Activated T-cell treated with anti-CD3 and anti-CD28 coated beads for 48 hours (primary cell): ENCODE measurements at places on chromosomes 1 and 21.

DNA sequence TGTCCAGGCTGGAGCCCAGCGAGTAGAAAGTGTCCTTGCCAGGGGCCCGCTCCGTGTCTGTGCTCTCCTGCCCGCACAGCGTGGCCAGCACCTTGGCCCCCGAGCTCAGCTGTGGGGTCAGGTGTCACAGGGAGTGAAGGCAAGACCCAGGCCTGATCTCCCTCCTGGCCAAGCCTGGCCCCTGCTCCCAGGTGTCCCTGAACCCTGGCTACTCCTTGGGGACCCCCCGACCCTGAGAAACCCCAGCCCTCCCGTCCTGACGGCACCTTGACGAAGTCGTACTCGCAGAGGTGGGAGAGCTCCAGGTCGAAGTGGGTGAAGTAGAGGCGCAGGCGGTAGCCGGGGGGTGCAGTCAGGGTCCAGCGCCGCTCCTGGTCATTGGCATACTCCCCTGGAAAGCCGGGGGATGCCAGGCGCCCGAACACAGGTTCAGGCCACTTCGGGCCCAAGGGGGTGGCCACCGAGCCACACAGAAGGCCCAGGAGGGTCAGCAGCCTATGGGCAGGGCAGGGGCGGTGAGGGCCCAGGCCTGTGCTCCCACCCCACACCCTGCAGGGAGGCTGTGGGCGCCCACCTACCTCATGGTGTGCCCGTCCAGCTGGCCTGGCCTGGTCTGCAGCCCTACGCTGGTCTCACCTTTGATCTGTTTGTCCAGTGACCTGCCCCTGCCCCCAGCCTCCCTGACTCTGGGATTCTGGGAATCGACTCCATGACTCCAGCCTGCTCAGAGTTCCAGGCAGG lies at the start of gene MASP2:
MASP2 (minus strand) TSS at position 615 of the 741 bp plus-strand sequence; CDS start at position 583, 32 bp downstream.
- DNase-seq, result no peak

DNA sequence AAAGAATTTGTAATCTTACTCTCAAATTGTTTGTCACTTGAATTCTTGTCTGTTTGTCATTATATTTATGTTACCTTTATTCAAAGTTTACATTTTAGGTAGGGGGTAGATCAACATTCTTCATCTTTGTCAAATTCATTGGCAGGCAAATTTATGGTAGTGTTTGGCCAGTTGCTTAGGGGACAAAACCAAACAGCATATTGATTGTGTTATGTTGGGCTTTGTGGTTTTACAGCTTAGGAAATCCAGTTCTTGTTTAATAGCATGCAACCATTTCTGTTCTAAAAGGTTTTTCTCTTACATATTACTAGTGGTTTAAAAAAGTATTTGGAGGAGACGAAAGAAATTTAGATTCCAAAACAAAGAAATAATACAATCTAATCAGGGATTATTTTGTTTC lies 91.4 kb downstream of the HMCN1 start:
- no peak for DNase-seq

GRCh38 chr1:68384872-68385411 lies 64.8 kb downstream of the RPE65 start:
- no peak for DNase-seq

- no peak for DNase-seq
Measured at GRCh38 chr1:90313778-90314177, 318.9 kb downstream of the ZNF326 start.

DNA sequence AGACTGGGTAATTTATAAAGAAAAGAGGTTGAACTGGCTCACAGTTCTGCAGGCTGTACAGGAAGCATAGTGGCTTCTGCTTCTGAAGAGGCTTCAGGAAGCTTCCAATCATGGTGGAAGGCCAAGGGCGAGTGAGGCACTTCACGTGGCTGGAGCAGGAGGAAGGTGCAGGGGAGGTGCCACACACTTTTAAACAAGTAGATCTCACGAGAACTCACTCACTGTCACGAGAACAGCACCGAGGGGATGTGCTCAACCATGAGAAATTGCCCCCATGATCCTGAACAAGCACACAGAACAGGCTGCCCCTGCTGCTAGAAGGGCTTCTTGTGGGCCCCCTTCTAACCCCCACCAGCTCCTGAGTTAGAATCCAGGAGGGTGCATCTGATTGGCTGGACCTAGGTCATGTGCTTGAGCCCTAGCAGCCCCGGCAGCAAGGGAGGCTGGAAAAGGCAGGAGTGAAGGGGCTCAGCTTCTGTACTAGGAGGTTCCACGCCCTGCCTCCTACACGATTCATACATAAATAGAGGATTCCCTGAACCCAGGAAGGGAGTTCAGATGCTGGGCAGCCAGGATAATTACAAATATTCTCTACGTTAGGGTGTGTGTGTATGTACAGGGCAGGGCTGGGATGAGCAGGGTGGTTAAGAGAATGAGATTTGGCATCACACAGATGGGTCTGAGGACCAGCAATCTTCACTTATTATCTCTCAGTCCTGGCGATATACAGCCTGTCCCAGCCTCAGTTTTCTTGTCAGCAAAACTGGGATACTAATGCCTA lies 72.8 kb upstream of the ATP5PO start:
- DNase-seq, result no peak

DNA sequence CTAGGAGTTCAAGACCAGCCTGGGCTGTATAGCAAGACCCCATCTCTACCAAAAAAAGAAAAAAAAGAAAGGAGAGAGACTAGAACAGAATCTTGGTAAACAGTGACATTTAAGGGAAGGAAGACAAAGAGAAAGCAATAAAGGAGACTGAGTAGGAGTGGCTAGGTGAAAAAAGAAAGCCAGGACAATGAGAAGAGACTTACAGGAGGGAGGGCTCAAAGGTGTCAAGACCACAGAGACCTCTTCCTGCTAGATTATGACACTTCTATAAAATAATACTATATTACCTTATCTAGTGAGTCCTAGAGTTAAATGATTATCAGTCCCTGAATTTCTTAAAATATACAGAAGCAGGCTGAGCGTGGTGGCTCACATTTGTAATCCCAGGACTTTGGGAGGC lies 10.1 kb upstream of the EPRS1 start:
- no peak for DNase-seq

- DNase-seq, result no peak
Measured at GRCh38 chr1:8249838-8250237, 68.1 kb upstream of the SLC45A1 start.

GRCh38 chr1:162951553-162952315 lies 90.8 kb upstream of the CCDC190 start:
- no peak for DNase-seq

DNA sequence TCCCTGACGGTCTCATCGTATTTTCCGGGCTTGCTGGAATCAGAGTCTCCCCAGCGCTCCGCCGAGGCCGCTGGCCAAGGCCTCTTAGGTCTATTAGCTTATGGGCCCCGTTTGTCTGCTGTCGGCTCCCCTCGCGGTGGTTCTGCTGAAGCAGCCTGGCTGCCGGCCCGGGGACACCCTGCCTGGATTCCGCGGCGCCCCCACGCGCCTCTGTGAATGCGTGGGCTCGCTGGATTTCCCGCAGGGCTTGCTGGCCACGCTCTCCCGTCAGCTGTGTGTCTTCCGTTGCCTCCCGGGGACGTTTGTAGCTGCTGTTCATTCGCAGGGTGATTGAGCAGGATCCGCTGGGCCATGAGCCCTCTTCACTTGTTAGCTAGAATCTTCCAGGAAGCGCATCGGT lies 8.4 kb downstream of the LRRC3 start:
- no peak for DNase-seq

- no peak for DNase-seq
Measured at GRCh38 chr1:84370831-84371394, 27.4 kb upstream of the DNASE2B start.

DNA sequence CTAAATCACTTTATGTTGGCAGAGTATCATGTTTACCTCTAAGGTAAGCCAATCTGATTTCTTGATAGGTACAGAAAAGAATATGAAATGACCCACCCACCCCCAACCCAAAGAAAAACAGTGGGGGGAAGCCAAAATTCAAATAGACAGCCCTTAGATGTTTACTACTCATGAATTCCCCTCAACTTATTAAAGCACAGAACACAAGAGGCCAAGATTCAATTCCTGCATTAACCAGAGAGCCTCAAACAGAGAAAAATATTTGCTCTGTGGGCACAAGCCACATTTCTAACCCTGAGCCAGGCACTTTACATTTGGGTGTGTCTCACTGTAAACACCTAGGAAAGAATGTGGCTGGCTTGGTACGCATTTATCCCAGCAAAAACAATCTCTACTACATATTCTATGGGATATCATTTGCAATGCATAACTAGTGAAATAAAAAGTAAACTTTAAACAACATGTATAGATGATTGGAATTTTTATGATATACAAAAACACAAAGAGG lies 84.3 kb downstream of the PTPN14 start:
- DNase-seq, result no peak

DNA sequence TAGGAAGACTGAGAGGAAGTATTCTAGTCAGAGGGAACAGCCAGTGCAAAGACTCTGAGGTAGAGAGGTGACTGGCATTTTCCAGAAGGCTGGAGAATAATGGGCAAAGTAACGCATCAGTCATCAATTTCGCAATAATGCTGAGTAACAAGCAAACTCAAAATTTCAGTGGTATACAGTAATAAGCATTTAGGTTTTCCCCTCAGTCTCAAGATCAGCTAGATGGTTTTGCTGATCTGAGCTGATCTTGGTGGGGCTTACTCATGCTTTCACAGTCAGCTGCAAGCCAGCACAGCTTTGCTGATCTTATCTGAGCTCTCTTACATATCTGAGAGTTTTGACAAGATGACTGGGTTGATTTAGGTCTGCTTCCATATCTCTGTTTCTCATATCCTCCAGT lies 108.7 kb downstream of the TSEN15 start:
- peak; percentile 32 for DNase-seq

DNA sequence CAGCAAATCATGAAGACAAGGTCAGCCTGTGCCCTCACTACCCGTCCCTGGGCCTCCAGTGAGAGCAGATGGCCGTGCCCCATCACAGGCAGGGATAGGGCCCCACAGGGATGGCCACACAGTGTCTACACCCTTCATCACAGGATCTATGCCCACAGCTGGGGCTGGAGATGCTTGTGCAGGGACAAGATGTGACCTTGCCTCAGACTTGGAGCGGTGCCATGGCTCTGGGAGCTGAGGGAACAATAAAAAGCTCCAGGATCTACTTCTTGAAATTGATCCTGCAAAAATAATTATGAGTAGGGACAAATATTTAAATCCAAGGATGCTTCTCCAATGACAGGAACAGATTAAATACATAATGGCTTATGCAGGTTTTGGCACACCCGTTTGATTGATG lies 25.4 kb upstream of the TCEA3 start:
- no peak for DNase-seq

- DNase-seq, result no peak
Measured at GRCh38 chr1:13830616-13831280, 130.8 kb downstream of the PRDM2 start.

DNA sequence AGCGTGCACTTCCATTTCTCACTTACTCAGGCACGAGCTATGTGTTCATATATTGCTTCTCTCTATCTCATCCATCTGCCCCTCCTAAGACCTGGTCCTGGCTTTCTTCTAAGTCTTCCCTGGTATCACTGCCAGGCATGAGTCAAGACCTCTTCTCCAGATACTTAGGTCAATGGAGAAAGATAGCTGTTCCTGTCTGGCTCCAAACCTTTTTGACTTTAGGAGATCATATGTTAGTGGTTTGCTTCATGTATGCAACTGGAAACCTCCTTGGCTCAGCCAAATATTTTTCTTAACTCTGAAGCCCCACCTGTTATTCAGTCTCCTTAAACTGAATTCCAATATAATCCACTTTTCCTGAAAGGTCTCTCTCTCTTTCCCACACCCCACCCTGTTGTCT lies 211.6 kb upstream of the PTBP2 start:
- no peak for DNase-seq

GRCh38 chr1:170377440-170377839 lies 154.5 kb upstream of the GORAB start:
- no peak for DNase-seq

GRCh38 chr21:45861156-45861870 lies 120.3 kb upstream of the COL6A1 start:
- DNase-seq, result no peak

DNA sequence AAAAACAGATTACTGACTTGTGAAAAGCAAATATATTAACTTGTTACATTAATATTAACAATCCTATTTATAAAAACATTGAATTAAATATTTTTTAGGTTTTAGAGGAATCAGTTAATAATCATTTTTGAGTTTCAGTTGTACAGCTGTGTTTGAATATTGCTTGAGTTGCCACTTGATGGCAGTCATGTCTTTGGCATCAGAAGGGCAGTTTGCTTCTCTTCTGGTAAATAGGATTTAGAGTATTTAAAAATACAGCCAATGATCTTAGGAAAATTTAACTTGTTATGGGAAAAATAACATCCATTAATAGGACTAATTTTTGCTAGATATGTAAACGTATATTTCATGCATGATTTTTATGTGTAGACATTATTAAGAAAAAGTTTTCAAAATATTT lies 234.1 kb downstream of the NCAM2 start:
- DNase-seq, result no peak

GRCh38 chr1:9529190-9529589 lies 10.1 kb upstream of the SLC25A33 start:
- no peak for DNase-seq

GRCh38 chr1:177969109-177969508 lies 749 bp downstream of the SEC16B start:
- DNase-seq, result no peak

GRCh38 chr1:157131281-157131680 lies 6.9 kb downstream of the ETV3 start:
- no peak for DNase-seq

DNA sequence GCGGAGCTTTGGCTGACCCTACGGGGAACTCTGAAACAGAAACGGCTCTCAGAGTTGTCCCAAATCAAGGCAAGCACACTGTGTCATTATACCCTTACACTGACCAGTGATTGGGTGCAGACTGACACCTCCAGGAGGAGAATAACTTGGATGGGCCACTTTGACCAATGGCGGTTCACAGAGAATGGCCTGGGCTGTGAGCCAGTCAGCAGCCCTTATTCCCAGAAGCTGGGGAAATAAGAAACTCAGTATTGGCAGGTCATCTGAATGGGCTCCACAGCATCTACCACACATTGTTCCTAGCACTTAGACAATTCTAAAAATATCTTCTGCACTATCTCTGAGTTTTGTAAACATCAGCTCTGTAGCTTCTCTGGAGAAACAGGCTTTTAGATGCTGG lies 265.2 kb downstream of the ADGRL2 start:
- no peak for DNase-seq

GRCh38 chr1:145977016-145977415 lies 12.5 kb downstream of the POLR3GL start:
- DNase-seq, result no peak

GRCh38 chr1:200627575-200628222 lies 7.1 kb upstream of the KIF14 start:
- DNase-seq, result no peak
